NCI-H2081 treated with DMSO at 0.1 percent for 48 hours (cell line): ENCODE measurements at places on chromosomes 2 and 18.

- DNase-seq = no peak
Observed at GRCh38 chr2:178913049-178913441, 105.8 kb upstream of the TTN start.

- no peak for DNase-seq
Observed at GRCh38 chr18:77482190-77483085, 232.8 kb downstream of the GALR1 start.

DNA sequence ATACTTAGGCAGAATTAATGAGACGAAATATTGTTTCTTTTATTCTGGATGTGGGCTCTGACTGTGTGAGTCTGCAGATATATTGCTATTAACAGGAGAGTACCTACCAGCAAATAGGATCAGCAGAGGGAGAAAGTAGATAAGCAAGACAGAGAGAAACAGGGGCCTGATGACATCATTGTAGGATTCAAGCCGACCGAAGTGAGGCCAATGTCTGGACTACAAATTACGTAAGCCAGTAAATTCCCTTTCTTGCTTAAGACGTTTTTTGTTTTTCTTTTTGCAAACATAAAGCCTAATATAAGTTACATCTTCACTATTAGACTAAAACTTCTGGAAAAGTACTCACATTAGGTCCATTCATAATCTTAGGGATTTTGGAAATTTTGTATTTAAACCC lies 21.4 kb upstream of the PTPRM start:
- no peak for DNase-seq

DNA sequence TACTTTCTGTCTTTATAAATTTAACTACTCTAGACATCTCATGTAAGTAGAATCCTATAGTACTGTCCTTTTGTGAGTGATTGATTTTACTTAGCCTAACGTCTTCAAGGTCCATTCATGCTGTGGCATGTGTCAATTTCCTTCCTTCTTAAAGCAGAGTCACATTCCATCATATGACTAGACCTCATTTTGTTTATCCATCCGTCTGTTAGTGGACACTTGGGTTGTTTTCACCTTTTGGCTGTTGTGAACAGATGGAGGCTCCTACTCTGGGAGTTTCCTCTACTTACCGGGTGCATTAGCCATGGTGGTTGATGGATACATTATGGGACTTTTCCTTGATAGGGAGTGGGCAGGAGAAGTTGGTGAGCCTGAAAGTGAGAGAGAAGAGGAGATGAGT lies 6.4 kb upstream of the PDIA6 start:
- DNase-seq = no peak

DNA sequence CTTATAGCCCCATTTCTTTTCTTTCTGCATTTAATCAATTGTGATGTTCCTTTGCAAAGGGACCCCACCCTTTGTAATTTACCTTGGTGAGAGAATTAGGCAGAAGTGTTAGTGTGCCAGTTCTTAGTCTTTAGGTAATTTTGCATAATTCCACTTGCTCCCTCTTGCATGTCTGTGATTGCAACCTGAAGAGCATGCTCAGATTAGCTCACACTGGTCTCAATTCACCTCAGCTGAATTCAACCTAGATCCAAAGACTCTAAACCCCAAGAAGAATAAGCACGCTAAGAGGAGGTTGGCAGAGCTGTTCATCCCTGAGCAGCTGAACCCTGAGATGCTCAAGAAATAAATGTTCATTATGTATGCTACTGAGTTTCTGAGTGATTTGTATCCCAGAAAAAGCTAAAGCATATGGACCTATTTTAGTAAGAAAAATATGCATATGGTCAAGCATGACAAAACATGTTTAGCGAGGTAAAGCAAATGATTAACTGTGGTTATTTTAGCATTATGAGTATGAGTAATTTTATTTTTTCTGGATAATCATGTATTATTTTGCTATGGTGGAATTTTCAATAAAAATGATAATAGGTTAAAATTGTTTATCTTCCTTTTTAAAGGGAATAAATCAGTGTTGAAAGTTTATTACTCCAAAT lies 299.2 kb upstream of the ZSWIM2 start:
- DNase-seq = no peak

DNA sequence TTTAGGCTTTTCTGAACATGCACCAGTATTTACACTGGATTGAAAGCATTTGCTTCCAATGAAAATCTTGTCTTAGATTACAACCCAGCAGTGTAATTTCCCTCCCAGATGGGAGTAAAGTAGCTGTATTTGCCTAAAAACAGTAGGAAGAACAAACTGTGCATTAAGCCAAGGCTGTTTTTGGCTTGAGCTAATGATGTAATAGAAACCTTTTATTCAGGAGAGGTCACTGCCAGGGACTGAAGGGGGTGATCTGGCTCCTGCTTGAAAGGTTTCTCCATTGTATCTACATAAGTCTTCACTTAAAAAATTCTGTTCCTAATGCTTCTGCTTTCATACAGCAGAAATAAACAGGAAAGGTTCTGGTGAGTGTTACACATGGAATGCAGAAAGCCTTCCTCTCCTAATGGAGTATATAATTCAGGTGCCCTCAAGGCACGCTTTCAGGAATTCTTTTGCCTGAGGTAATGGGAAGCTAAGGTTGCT lies 74.4 kb downstream of the MEIS1 start:
- no peak for DNase-seq

DNA sequence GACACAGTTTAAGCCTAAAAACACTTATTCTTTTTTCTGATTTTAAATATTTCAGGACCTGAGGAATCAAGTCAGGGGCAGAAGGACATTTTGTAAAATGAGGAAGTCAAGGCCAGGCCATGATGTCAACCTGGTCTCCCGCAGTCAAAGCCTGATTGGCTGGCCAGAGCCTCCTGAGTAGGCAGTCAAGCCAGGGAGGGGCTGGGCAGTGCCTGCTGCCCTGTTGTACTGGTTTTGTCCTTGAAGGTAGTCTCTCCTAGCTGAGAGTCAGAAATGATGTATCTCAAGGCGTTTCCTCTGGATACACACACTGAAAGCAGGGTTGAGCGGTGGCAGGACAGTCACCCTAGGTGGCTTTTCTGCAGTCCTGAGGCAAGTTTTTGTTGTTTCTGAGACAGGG lies 19.8 kb downstream of the CCT7 start:
- no peak for DNase-seq

DNA sequence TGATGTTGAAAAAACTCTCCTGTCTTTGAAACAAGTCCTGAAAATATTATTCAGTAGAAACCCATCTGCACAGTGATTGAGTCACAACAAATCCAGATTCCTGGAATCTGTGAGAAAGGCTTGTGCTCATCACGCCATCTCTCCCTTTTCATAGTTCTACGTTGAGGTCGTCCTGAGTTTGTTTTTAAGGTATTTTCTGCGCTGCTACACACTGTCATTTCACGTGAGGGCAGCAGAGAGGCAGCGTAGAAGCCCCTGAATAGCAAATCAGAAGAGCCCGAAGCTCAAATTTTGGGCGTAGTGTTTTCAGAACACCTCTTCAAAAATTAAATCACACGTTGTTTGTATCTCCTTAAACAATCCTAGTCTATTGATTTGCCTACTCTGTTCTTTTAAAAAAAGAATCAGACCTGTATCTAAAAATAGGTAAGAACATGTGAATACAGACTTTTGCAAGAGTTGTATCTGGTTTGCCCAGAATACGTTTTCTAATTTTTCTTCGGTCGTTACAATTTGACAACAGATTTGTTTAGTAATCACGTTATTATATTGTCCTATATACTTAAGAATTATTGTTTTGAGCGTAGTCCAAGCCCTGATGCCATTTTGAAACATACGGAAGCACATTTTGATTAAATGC lies 61.6 kb upstream of the SLC38A11 start:
- peak; percentile 79 for DNase-seq

- DNase-seq = no peak
Observed at GRCh38 chr18:49321797-49322461, 138.5 kb downstream of the DYM start.

- no peak for DNase-seq
Observed at GRCh38 chr2:200962811-200963123, 693 bp downstream of the ORC2 start.

DNA sequence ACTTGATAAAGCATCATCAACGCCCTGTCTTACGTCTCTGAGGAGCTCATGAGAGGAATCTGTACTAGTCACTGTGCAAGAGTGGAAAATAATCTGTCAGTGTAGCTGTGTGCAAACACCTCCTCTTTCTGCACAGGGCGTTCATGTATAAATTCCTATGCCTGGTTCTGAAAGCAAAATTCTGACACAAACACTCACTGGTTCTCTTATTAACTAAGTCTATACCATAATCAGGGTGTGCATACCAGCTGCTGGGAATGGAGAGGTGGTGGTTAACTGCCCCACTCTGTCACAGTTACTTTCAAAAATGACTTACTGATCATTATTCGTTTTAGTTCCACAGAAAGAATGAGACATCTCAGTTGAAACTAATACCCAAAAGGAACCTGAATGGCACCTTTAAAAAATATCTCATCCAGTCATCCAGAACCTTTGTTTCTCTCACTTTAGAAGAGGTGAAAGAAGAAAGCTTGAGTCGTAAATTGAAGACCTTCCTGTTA lies 35.7 kb downstream of the STK39 start:
- DNase-seq = no peak

DNA sequence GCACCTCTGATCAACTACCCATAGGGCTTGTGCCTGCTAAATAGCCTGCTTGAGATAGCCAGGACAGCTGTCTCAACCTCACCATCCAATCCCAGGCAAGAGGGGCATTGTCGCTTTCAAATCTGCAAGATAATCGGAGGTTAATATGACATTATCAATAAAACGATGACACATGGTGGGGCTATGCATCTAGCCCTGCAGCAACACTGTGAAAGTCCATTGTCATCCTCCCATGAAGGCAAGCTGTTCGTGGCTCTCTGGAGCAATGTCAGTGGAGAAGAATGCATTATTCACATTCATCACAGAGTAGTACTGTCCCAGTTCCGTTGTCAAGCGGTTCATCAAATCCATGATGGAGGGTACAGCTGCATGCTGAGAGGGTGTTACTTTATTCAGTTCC lies 18.9 kb upstream of the KLHL23 start:
- DNase-seq = no peak

DNA sequence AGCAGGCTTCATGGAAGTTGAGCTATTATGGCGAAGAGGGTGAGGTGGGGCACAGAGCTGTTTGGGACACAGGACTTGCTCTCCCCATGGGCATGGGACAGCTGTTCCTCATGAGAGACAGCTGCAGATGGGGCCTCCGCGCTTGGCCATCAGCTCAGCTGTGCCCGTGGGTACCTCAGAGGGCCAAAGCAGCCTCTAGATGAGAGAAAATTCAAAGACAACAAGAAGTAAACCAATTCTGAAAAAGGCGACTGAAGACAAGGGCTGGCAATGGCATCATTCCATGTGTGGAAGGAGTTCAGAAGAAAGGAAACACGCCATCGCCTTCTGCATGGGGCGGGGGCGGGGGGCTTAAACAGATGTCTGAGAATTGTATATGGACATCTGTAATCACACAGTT lies 136.2 kb downstream of the BCL2 start:
- no peak for DNase-seq

DNA sequence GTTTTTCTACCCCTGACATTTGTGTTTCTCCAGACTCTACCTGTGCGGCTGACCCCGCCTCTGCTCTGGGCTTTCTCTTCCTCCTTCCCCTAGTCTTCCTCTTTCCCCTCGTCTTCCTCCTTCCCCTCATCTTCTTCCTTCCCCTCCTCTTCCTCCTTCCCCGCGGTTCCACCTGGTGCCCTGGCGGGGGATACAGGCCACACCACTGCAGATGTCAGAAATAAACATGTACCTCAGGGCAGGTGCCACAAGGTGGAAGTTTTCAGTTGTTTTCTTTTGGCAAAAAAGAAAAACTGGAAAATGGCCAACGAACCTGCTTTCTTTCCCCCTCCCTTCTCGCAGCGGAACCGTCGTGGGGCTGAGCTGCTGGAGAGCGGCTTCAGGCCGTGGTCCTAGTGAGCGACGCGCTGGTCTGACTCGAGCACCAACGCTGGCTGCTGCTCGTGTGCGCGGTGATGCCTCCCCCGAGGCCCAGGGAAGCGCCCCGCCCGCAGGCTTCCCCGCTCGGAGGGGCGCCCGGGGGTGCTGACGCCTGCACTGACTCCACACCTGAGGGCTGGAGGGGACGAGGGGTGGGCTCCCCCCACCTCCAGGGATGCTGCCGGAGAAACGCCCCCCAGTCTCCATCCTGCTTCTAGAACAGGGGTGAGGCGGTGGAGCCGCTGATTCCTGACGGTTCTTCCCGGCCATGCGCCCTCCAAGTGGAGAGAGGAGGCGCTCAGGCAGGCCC lies 83.7 kb upstream of the ZNF516 start:
- DNase-seq = no peak

DNA sequence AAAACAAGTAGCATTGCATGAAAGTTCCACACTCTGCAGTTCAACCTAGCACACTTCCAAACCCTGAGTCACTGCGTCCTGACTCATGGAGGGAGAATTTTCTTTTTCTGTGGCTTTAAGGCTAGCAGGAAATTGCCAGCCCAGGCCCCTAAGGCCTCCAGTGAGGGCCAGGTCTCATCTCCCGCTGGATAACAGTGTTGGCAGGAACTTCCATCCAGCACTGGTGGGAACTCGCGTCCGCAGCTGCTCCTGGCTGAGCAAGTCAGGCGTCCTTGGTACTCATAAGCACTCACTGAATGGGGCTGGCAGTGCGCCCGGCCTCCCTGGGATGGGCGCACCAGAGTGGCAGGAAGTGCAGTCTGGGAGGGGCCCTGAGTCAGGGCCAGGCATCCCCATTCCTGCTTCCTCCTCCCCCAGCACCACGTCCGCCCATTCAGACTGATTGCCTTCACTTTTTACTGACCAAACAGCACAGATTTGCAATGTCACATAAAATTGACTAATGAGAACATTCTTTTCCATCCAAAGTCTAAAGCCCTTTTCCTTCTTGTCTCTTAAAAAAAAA lies 14.3 kb downstream of the MALL start:
- DNase-seq = peak; percentile 83

DNA sequence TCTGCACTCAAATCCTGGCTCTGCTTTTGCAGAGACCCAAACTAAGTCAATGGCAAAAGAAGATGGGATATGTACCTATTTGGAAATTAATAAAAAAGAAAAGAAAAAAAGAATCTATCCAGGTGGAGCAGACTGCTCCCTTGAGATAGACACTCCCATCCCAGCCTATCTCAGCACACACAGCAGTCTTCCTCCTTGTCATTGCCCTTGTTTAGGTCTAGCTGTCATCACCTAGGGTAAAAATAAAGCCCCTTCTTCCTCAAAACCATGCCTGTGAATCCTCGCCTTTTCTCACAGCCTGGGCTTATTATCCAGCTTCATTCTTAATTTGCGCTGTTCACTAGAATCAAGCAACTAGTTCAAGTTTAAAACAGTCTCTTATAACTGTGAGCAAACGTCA lies 30.7 kb upstream of the ACSL3 start:
- no peak for DNase-seq

- no peak for DNase-seq
Observed at GRCh38 chr18:79515331-79515730, 119.6 kb downstream of the NFATC1 start.

GRCh38 chr2:11920993-11921583 lies 174.7 kb downstream of the LPIN1 start:
- DNase-seq = no peak

GRCh38 chr2:100104718-100105677 lies 37.4 kb downstream of the AFF3 start:
- no peak for DNase-seq
